Mucosa of gallbladder (tissue), 1 donor: ENCODE measurements at places on chromosomes 2 and 18. TPM values are rescaled to one million over a fixed set of nuclear protein-coding genes. Genes with fewer than 3 reads are reported as not detected.

DNA sequence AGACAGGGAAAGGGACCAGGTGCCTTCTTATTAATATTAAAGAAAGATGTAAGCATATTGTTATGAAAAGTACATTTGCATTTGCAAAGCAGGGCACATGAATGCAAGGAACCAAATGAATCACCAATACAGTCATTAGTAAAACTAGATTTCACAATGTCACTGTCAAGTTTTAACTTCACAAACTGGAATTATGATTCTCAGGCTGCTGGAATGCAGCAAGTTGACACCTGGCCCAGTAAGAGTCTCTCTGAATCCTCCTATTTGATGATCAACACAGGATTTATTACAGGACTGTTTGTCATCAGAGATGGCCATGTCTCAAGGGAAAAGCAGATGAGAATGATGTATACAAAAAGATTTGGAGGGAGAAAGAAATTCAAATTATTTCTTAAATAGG, 72.9 kb upstream of the STK39 start:
- no peak for DNase-seq

DNA sequence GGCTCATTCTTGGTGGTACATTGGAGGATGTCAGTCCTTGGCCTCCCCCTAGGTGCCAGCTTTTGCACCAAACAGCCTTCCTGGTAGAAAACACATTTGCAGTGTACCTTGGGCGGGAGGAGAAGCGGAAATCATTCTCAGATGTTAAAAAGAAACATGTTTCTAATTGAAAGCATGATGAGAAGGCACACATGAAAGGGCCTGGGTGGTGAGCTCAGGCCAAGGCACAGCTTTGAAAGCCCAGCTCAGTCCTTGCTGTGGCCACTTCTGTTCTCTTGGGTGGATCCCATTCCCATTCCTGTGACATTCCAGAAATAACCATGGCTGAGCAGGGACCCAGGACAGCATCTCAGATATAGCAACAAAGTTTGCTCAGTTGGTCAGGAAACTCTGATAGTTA, 71.5 kb downstream of the LTBP1 start:
- DNase-seq = no peak

- DNase-seq = no peak
Measured at GRCh38 chr2:144348846-144349245, 171.1 kb downstream of the ZEB2 start.

- DNase-seq = no peak
Measured at GRCh38 chr18:78517973-78518372, 461.6 kb upstream of the SALL3 start.

GRCh38 chr2:33620-34019, 12.7 kb downstream of the FAM110C start:
- peak; percentile 46 for DNase-seq

DNA sequence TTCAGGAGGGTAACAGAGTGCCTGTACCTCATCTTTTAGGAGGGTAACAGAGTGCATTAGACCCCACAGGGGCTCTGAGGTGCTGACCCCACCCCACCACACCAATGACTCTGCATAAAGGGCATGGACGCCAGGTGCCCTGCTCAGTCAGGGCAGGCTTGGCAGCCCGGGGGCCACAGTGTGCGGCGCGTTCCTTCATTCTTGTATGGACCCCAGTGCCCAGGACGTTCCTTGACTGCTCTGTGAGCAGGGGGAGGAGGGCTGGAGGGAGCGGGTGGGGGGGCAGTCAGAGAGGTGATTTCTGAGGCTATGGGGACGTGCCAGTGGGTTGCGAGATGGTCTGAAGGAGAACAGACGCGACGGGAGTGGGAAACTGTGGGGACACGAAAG, 168.7 kb upstream of the NCK2 start:
- DNase-seq = no peak

DNA sequence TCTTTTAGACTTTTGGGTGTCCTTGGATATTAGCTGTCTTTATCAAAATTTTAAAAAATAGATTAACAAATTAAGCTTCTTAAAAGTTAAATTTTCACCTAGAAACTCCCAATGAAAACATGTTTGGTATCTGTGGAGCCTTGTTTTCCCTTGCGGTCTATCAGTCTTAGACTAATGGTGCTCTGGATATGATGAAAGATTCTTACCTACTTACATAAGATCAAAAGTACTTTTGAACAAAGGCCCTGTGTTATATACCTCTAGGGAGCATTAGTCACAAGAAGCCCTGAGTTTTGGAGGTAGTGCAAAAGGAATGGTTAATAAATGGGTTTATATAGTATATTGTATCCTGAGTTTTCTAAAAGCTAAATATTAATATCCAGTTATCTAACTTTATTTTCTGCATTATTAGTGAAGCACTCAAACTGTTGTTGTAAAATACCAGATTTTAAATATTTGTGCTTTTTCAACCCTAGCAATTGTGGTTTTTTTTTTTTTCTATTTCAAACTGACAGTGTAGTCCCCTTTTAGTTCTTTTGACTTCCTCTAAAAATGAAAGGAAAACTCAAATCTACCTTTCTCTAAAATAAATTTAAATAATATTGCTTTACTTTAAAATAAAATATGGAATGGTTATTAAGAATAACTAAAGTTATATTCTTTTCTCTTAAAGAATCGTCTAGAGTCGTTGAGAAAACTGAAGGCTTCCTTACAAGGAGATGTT, 18.1 kb downstream of the NDC80 start:
- no peak for DNase-seq

GRCh38 chr2:239777219-239777618, 247.9 kb downstream of the NDUFA10 start:
- no peak for DNase-seq

DNA sequence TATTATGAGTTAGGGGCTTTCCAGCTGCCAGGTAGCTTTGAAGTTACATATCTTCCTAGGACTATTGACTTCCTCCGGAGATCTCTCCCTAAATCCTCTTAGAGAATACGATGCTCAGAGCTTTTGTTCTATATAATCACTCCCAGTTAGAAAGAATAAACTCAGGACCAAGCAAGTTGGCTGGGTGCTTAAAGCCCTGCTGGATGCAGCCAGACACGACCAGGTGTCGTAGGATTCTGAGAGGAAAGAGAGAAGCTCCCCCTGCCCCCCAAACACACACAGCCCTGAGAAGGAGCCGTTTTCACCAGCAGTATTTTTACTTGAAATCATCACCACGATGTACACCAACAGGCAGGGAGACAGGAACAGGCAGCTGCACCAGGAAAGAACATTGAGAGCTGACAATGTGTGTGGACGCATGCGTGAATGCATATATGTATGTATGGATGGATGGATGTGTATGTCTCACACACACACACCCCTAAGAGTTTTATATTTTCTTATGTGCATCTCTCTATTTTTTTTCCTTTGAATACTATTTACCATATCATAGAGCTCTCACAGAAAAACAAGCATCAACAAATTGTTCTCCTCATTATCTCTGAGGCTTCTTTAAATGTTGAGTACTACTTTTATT, 382.6 kb downstream of the EPHA4 start:
- DNase-seq = no peak

DNA sequence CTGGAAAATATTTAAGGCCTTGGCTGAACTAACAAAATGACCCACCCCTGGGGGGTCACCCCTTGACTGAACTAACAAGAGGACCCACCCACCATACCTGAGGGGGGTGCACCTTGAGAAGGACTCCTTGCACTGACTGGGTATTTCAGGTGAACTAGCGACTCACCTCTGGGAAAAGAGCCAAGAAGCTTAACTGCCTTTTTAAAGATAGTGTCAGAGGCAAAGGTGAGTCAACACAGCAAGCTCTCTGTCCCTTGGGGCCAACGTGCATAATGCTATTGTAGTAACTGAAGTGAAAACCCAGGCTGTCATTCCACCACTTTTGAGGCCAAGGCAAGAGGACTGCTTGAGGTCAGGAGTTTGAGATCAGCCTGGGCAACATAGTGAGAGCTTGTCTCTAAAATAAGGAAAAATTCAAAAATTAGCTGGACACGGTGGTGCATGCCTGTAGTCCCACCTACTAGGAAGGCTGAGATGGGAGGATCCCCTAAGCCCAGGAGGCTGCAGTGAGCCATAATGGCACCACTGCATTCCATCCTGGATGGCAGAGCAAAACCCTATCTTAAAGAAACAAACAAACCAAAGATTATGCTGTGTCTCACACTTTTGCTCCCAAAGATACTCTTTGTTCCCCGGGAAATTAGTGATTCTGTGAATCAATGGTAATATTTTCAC, 36.4 kb upstream of the ZCCHC2 start:
- peak; percentile 68 for DNase-seq

GRCh38 chr2:95058989-95059641, 33.6 kb downstream of the MAL start:
- DNase-seq = no peak

- no peak for DNase-seq
Measured at GRCh38 chr2:66001538-66001937, 433.4 kb upstream of the MEIS1 start.

GRCh38 chr2:208711598-208711997, 305.0 kb downstream of the PTH2R start:
- DNase-seq = no peak

DNA sequence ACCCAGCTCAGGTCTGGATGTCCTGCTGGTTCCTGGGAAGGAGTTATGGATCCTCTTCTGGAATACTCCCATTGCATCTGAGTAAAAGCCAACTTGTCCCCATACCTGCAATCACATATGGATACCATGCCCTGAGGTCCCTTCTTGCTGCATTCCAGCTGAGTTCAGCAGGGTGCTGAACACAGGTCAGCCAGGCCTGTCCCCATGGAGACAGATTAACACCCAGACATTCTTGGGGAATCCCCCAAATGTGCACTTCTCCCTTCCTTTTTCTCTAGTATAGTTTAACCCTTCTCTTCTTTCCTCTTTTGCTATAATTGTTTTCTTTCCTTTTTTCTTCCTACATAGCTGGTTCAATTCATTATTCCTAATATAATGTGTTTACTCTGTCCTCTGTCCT, 799.6 kb upstream of the HS6ST1 start:
- no peak for DNase-seq

DNA sequence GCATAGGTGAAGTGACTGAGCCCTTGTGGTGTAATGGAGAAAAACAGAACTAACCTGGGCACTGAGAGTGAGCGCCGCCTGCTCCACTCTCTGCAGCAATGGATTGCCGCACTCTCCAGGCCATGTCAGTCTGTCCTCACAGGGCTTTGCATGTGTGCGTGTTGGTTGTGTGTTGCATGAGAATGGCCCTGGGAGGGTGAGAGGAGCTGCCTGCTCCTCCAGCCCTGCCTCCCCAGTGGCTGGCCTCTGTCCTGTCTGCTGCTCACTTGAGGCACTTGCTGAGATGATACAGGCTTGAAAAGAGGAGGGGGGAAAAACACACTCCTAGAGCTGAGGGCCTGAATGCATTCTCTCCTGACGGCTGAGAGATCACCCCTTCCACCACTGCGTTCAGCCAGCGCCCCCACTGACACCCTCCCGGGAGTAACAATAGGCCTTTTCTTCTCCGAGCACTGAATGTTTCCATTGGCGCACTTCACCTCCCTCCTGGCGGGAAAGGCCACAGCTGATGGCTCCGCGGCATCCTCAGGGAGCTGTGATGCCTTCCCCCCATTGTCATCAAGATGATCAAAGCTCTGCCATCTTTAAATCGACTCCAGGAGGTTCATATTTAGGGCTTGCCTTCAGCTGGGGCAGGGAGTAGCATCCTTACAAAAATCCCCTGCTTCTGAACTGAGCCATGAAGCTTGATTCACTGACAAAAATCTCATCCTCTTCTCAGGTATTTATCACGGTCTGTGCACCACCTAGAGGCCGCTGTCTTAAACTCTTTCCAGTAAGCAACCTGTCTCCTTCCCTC, 49.9 kb upstream of the DAPL1 start:
- DNase-seq = peak; percentile 59

DNA sequence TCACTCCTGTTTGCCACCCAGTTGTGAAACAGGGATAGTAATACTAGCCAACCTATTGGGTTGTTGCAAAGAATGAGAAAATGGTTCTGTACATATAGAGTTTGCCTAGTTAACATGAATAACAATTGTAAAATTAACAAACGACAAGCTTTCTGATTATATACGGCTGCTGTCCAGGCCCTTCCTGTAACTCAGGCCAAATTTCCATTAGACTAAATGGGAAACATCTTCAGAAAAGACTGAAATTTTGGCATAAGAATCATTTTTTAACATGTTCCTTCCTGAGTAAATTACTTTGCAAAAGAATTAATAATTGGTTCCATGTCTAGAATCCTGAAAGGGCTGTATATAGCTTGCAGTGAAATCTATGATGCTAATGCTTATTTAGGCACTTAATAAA, 117.7 kb upstream of the SATB2 start:
- no peak for DNase-seq

DNA sequence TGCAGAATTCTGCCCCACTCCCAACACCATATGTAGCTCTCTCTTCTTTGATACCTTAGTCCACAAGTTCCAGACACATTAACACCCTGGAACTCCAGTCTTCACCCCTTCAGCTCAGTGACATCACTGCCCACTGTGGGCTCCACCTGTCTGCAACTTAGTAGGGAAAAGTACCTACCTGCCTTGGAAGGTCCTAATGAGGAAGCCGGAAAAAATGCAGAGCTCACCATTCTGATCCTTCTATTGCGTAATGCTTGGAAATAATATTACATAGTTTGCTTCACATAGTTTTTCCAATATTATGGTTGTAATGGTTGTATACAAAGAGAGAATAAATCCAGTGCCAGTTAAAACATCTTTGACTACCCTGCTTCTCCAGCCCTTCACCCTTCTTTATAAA, 738.4 kb downstream of the RNF144A start:
- no peak for DNase-seq

- DNase-seq = no peak
Measured at GRCh38 chr18:14974576-14974975, 226.6 kb downstream of the ANKRD30B start.

GRCh38 chr18:9913151-9913525, 678 bp upstream of the VAPA start:
- no peak for DNase-seq

DNA sequence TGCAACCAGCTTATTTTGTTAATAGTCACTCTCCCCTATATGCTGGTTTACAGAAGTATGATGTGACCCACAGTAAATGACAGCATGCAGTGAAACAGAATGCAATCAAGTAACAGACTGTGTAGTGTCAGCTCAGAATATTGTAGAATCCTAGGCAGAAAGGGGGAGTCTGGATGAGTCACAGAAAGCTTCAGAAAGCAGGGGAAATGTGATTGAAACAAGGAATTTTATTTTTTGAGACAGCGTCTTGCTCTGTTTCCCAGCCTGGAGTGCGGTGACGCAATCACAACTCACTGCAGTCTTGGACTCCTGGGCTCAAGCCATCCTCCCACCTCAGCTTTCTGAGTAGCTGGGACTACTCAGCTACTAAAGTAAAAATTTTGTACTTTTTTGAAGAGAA, 219.9 kb upstream of the FBXO11 start:
- DNase-seq = no peak

Gene TSPYL6
- not detected for total RNA-seq

Gene UGT1A5
- 2.0 TPM for total RNA-seq

Gene PCBP1
- total RNA-seq = 358 TPM

Gene CRYGC
- not detected for total RNA-seq

Gene MALL
- total RNA-seq = 43.7 TPM

Gene DRC1
- 0.40 TPM for total RNA-seq

Gene MBD1
- 86.7 TPM for total RNA-seq

Gene DHRS9
- 2.0 TPM for total RNA-seq

Gene PLEK
- 9.4 TPM for total RNA-seq
